ENCODE measurements at places on chromosomes 12 and 14.

GRCh38 chr14:70338550-70338949 is 20.9 kb downstream of the COX16 start:
- no peak for DNase-seq

- DNase-seq, result no peak
Measured at GRCh38 chr12:115443351-115443938, 759.5 kb upstream of the TBX3 start.

DNA sequence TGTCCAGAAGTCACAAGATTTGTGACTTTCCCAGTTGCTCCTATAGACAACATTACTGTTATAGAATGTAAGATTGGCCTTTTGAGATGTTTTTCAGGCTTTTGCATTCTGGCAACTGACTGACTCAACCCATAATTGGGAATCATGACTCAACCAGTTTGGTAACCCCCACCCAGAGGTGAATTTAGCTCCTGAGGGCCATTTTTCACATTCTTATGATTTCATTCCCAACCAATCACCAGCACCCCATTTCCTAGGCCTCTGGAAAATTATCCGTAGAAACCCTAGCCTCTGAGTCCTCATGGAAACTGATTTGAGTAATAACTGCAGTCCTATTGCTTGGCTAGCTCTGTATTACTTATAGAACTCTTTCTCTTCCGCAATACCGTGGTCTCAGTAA is 626.0 kb upstream of the SEL1L start:
- no peak for DNase-seq

GRCh38 chr12:92796650-92797049 is 93.9 kb downstream of the PLEKHG7 start:
- no peak for DNase-seq

GRCh38 chr12:99450036-99450630 is 197.4 kb upstream of the GARIN6 start:
- no peak for DNase-seq

DNA sequence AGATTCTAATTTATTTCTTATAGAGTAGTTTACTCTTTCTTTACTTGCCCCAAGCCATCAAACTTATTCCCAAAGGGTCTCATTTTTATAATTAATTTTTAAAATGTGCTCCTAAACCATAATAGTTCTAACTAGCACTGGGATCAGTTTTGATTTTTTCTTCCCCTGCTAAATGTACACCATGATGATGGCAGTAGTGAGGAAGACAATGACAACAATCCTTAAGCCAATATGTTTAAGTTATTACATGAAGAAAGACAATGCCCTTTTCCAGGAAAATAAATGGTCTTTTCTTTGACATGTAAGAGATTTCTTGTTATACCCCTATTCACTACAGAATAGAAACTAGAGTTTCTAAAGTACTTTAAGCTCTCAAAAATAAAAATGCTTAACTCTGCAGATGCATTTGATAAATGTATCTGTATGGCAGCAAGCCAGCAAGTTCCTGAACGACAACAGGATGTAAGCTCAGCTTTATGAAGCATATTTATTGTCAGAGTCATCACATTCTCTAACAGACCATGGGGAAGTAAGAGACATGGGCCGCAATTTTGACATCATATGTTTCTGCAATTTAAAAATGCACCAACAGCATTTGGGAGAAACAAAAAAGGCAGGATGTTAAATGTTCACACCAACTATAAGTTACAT is 36.0 kb upstream of the SNX6 start:
- no peak for DNase-seq

GRCh38 chr14:31307198-31307597 is 99.6 kb upstream of the HECTD1 start:
- DNase-seq, result no peak

DNA sequence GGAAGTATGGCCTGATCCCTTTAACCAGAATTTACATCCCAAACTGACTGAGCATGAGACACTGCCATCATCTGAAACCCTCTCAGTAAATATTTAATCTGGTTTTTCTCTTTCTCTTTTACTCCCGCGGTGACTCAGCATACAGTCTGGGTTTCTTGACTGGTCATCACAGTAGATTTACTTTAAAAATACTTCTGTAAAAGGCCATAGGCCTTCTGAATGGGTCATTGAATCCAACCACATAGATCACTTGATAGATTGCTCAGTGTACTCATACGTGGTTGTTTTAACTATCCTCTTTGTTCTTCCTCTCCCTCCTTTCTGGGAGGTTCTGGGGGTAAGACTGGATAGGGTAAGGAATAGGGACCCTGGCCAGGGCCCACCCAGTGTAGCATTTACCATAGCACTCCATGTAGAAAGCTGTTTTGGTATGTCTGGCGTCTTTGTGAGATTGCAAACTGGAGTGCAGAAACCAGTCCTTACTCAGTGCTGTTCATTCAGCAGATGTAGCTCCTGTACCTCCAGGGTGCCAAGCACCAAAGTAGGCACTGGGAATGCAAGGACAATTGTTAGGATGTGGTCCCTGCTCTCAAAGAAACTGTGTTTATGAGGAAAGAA is 165.7 kb downstream of the SRGAP1 start:
- DNase-seq, result no peak

DNA sequence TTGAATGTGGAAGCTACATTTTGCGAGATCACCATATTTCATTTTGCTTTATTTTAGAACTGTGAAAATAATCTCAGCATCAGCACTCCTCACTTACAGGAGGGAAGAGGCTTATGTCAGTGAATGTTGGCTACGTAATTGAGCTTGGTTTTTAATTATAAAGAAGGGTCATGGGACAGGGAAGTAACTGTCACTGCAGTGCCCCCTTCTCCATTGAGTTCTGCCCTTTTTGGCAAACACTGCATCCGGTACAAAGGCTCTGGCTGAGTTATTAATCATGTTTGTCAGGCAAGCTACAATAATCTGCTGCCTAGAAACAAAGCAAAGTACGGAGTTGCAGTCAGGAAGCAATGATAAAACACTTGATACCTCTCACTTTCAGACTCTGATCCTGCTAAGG is 546.7 kb downstream of the SNAPC1 start:
- DNase-seq, result no peak

DNA sequence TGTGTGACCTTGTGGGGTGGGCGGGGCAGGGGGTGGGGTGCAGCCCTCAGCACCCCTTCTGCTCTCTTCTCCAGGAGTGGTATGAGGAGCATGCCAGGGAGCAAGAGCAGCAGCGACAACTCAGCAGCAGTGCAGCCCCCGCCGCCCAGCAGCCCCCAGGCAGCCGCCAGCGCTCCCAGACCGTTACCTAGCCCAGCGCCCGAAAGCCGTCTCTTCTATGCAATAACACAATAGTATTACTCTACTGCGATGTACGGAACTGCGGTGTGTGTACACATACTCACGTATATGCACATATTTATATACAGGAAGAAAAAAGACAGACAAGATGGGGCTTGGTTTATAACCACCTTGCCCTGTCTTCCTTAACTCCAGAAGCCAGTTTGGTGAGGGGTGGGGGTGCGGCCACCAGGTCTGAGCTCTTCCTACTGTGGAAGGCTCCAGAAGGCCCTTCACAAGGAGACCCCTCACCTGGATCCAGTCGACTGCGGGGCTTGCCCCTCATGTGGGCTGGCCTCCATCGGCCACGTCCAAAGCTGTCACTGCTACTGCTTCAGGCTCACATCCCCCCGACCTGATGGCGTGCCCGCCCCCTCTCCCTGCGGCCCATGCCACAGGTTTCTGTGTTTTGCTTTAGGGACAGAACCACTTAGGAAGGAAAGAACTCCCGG is 38.9 kb downstream of the SLC8B1 start:
- DNase-seq, result no peak

- DNase-seq, result no peak
Measured at GRCh38 chr12:90910958-90911357, 44.0 kb downstream of the CCER1 start.

- DNase-seq, result no peak
Measured at GRCh38 chr12:14460212-14460841, 94.8 kb downstream of the ATF7IP start.

DNA sequence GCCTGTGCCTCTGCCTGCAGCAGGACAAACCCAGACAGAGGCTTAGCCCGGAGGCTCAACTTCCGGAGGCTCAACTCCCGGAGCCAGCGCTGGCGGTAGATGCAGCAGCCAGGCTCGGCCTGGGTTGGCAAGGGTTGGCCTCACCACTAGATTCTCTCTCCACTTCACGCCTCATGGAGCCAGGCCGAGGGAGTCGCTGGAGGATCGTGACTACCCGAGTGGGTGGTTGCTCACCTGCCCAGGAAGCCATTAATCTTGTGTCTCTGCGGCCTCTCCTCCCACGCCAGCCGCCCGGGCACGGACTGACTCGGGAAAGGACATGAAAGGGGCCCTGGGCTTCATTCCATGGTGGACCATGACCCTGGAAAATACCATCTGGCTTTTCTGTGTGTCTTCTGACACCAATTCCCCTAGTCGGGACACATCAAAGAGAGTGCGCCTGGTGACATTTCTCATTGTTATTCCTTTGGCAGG is 20.8 kb downstream of the ESRRB start:
- no peak for DNase-seq

GRCh38 chr12:116389990-116390389 is 112.5 kb upstream of the MED13L start:
- no peak for DNase-seq

- DNase-seq, result no peak
Measured at GRCh38 chr14:65164825-65165135, 62.5 kb upstream of the MAX start.

DNA sequence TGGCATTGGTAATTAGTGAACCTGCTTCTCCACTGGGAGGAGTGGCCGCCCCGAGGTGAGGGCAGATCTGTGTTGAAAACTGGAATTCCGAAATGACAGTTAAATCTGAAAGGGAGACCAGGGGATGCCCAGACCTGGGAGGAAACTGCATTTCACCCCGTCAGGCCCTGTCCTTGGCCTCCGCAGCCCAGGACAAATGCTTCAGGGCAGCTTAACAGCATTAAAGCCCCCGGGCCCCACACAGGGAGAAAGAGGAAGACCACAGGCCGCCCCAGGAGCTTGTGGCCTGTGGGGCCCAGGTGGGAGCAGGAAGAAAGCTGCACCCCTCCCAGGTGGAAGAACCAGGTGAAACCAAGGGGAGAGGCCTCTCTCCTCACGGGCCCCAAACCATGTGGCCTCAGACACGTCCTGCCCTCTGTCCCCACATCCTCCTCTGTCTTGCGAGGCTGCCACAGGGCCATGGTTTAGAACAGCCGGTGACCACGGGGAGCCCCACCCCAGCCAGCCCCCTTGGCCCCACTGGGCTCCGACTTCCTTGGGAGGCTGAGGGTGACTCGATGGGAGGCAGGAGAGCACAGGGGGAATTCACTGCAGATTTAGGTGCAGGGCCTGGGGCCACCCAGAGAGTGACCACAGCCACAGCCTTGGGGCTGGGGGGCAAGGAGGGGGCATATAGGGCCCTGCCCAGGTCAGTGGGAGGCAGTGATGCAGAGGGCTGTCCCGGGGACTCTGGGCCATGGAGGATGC is 265.4 kb downstream of the ADGRD1 start:
- DNase-seq, result no peak

- no peak for DNase-seq
Measured at GRCh38 chr14:101060171-101060601, 156.7 kb upstream of the RTL1 start.

DNA sequence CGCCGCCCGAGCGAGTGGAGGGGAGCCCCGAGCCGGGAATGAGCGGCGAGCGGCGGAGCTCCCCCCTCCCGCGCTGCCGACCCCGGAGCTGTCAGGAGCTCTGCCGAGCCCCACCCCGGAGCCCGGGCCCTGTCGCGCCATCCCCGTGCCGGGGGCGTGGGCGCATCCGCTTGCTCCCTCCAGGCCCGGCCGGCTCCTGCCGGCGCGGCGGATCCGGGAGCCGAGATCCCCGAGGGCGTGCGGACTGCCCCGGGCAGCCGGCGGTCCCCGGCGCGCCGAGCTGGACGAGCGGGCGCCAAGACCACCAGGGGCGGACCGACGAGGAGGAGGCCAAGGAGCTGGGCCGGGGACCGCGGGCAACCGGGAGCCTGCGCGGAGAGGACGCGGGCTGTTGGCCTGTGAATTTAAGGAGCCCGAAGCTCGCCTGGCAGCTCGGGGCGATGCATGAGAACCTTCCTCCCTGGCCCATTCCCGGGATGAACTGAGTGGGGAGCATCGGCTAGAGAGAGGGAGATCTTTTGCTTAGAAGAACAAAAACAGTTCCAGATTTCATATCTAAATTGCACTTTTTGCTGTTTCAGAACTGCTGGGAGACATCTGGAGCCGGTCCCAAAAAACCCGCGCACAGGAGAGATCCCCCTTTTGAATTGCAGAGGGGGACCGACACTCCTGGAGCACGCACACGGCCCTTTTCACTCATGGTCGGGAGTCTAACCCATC is 2.0 kb downstream of the PTHLH start:
- no peak for DNase-seq

GRCh38 chr12:9341260-9341585 is 133.0 kb upstream of the PZP start:
- no peak for DNase-seq
